A673 (cell line): ENCODE measurements at places on chromosomes 16 and 17. TPM values are rescaled to one million over a fixed set of nuclear protein-coding genes. Genes with fewer than 3 reads are reported as not detected.

DNA sequence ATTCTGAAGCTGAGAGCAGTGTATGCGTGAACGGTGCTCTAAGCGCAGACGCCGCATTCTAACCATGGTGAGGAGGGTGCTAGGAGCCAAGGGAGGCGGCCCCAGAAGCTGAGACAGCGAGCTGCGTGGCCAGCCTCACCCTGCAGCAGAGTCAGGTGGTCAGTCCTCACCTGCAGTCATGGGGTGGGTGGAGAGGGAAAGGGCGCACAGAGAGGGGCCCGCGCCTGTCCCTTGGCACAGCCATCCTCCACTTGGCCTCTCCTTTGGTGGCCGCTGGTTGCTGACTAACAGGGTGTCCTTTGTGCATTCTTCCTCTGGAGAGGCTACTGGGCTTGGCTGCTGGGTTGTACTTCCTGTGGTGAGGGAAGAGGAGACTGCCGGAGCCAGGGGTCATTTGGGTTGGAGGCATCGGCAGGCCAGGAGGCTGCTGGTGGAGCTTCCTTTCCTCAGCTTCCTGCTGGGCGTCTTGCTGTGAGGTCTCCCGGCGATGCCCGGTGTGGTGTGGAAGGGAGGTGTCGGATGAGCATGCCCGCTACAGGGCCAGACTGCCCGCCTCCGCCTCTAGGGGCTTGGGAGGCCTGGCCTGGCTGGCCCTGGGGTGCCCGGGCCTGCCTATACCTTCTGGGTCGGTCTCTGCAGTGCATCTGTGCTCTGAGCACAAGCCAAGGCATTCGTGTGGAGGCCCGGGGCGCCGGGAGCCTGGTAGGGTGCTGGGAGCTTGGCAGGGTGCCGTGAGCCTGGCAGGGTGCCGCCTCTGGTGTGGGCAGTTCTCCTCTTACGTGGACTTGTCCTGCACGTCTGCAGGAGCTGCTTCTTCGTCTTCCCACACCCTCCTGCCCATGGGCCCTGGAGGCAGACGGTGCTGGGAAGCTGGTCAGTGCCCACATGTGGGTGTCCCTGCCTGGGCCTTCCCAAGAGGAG, 17.4 kb downstream of the RNF213 start:
- peaks cover 4% of the 10 kb centered on the region for H3K36me3 ChIP-seq
- no peak overlapping the region for H3K4me3 ChIP-seq
- no peak overlapping the region for H3K27ac ChIP-seq

DNA sequence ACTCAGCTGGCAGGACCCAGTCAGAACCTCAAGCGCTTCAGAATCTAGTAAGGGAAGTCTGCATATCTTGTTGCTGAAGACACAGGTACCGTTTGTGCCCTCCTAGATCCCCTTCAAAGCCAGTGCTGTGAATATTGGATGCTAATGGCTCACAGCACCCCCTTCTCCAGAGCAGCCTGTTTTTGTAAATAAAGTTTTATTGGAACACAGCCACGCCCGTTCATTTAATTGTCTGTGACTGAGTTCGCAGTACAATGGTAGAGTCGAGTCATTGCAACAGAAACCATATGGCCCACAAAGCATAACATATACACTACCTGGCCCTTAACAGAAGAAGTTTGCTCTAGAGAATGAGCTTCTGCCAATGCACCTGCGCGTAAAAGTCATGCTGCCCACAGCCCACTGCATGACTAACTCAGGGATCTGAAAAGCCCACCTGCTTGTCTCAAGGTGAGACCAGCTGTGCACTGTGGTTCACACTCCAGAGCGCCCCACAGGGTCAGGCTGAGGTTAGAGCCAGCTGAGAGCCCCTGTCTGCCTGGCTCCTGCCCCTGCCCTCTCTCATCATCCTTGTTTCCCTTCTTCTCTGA, 48.8 kb downstream of the AIPL1 start:
- H3K27ac ChIP-seq: no peak overlapping the region
- no peak overlapping the region for H3K4me3 ChIP-seq
- no peaks in the 10 kb centered on the region for H3K36me3 ChIP-seq
- no peak for DNase-seq

KRTAP16-1 gene
- total RNA-seq: not detected in 2 replicates

DNA sequence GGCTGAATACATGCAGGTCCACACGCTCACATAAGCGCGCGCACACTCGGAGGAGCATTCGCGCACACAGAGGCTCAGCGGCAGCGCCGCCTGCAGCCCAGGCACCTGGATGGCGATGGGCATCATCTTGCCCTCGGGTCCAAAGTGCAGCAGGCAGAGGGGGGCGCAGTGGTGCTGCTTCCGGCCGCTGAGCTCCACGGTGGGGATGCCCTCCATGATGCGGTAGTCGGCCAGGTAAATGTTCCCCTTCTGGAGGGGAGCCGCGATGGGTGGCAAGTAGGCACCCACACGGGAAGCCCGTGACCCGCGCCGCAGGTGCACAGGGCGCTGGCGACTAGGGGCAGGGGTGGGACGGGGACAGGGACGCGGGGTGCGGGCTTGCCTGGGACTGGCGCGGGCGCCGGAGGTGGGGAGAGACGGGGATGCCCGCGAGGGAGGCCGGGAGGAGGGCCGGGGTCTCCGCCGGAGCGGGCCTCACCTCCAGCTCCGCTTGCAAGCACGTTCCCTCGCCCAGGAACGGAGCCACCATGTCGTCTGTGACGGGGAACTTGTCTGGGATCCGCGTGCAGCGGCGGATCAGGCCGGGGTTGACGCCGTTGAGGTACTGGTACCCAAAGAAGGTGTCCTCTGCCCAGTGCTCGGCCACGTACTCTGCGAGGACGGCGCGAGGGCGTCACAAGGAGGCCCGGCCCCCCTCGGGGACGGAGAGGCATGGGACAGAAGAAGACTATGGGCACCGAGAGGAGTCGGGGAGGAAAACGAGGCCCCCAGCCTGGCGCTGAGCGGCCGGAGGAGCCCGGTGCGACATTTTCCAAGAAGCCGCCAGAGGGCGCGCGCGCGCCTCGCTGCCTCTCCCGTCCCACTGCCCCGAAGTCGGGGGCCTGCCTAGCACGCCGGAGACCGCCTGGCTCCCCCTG, 8.0 kb downstream of the ALOX12B start:
- H3K4me1 ChIP-seq: no peaks in the 10 kb centered on the region
- no peak overlapping the region for H3K27ac ChIP-seq
- H3K27me3 ChIP-seq: peaks cover 12% of the 10 kb centered on the region
- peak overlapping the region; percentile 53 for H3K4me3 ChIP-seq
- DNase-seq: peak; percentile 80

DNA sequence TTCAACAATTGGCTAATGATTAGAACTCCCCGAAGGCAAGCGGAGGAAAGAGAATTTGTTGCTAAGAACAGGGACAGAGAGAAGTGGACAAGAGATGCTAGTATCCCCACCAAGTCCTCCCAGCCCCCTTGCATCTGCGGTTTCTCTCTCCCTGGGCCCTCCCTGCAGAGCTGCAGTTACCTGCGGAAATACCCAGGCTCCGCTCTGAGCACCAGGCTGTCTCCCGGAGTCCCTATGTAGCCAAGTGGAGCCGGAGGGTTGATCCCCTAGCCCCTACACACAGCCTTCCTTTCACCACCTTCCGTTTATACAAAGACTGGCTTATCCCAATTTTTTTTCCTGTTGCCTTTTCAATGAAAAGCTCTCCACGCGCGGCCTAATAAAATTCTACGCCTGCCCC, 834.4 kb downstream of the KCNJ2 start:
- no peak overlapping the region for H3K27ac ChIP-seq
- no peaks in the 10 kb centered on the region for H3K36me3 ChIP-seq
- DNase-seq: no peak
- H3K27me3 ChIP-seq: no peaks in the 10 kb centered on the region

- H3K27me3 ChIP-seq: no peaks in the 10 kb centered on the region
- H3K27ac ChIP-seq: no peak overlapping the region
- H3K36me3 ChIP-seq: no peaks in the 10 kb centered on the region
- H3K4me1 ChIP-seq: no peaks in the 10 kb centered on the region
- DNase-seq: no peak
- H3K4me3 ChIP-seq: no peak overlapping the region
Observed at GRCh38 chr16:50791522-50791921, 49.6 kb downstream of the CYLD start.

- H3K4me1 ChIP-seq: no peaks in the 10 kb centered on the region
- no peak overlapping the region for H3K27ac ChIP-seq
- no peak for DNase-seq
- H3K36me3 ChIP-seq: peaks cover 34% of the 10 kb centered on the region
- H3K4me3 ChIP-seq: no peak overlapping the region
Observed at GRCh38 chr16:3789375-3790099, 72.2 kb upstream of the TRAP1 start.

DNA sequence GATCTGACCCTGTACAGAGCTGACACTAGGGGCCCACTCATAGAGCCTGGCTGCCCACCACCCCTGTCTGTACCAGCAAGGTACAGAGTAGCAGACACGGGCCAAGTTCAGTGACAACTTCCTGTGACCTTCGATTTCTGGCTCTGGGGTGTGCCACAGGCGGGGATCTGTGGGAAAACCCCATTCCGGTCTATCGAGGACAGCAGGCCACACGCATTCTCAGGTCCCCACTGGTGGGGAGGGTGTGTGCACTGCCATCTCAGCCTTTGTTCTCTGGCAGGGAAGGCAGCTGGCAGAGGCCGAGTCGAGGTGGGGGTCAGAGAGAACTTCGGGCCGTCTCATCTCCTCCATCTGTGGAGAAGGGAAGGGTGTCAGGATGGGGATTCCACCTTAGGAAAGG, 10.0 kb downstream of the NLE1 start:
- H3K4me3 ChIP-seq: no peak overlapping the region
- no peak overlapping the region for H3K27ac ChIP-seq
- no peak for DNase-seq
- H3K36me3 ChIP-seq: peaks cover 17% of the 10 kb centered on the region
- no peaks in the 10 kb centered on the region for H3K27me3 ChIP-seq

GRCh38 chr16:17313085-17313611, 157.6 kb downstream of the XYLT1 start:
- no peaks in the 10 kb centered on the region for H3K36me3 ChIP-seq
- no peaks in the 10 kb centered on the region for H3K27me3 ChIP-seq
- H3K4me3 ChIP-seq: no peak overlapping the region
- no peak overlapping the region for H3K27ac ChIP-seq
- no peak for DNase-seq
